ENCODE measurements at places on chromosomes 12 and 14.

GRCh38 chr14:102663440-102663839 is 71.0 kb downstream of the RCOR1 start:
- DNase-seq, result no peak

DNA sequence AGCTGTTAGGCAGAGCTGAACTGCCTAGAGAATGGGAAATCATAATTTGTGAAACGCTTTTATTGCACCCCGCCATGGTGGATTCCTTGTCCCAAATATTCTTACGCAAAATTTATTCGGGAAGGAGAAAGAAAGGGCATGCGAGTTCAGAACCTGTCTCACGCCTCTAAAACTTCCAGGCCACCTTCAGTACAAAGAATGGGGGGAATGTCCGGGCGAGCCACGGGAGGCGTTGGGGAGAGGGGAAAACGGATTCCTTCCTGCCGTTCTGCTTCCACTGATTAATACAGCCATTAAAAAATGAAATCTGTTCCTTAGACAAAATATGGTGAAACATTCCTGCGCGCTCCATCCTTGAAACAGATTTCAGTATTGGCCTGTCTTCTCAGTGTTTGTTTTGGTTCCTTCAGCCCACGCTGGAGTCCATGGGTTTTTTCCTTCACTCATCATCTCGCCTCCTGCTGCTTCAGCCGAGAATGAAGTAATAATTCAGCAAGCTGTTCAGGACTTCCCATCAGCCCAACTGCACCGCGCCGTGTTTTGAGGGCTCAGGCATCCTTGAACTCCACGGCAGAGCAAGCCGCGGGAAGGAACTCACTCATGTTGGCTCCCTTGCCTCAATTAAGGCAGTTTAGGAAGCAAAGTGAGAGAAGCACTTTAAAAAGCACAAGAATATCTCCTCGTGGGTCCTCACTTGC is 47.7 kb upstream of the CDKN3 start:
- DNase-seq, result no peak

DNA sequence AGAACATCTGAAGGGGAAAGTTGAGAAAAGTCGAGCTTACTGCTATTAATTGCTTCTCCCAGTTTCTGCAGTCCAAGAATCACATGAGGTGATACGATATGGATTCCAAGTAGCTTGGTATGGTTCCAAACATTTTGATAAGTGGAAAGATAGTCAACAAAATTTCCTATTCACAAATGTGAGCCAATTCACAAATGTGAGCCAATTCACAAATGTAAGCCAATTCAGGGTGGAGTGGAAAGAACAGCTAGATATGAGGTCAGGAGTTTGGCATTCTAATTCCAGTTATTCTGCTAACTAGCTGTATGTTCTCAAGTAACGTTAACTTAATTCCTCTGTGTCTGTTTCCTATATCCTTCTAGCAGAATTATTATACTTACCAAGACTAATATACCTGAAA is 37.6 kb upstream of the DHRS4 start:
- DNase-seq, result no peak

DNA sequence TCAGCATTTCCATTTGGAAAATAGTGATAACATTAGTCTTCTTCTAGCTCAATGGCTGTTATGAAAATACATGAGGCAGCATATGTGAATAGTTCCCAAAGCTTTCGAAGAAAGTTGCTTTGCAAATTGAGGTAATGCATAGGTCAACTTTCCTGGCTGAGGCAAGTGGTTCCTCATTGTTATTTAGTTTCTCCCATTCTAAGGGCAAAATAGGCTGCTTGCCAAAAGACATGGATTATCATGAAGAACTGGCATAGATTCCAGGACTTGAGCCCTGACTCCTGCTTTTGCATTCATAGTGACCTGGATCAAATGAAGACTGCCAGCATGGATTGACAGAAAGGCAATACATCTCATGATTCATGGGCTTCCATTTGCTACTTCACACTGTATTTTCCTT is 35.7 kb downstream of the LRFN5 start:
- no peak for DNase-seq

- DNase-seq, result no peak
Measured at GRCh38 chr14:74257941-74258763, 18.9 kb downstream of the VSX2 start.

- DNase-seq, result no peak
Measured at GRCh38 chr12:123238961-123239360, 5.7 kb downstream of the MTRFR start.

GRCh38 chr12:78249578-78249977 is 418.9 kb downstream of the NAV3 start:
- no peak for DNase-seq

- no peak for DNase-seq
Measured at GRCh38 chr12:69108037-69108436, 131.3 kb upstream of the CPSF6 start.
